ENCODE measurements at places on chromosomes 13 and 19.

DNA sequence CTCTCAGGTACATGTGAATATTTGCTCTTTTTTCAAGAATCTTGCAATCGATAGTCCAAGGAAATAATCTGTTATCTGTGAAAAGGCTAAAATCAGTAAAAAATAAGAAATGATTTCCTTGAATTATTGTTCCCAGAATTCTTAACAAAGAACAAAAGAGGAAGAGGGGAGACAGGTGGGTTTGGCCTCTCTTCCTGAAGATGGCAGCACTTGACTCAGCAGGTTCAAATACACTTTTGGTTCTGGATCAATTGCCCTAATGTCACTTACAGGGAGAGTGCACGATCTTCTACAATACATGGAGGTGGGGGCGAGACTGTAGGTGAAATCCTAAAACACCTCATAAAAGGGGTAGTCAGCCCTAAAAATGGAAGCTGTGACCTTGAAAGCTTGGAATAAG lies 358.7 kb downstream of the IRS2 start:
- DNase-seq: no peak

DNA sequence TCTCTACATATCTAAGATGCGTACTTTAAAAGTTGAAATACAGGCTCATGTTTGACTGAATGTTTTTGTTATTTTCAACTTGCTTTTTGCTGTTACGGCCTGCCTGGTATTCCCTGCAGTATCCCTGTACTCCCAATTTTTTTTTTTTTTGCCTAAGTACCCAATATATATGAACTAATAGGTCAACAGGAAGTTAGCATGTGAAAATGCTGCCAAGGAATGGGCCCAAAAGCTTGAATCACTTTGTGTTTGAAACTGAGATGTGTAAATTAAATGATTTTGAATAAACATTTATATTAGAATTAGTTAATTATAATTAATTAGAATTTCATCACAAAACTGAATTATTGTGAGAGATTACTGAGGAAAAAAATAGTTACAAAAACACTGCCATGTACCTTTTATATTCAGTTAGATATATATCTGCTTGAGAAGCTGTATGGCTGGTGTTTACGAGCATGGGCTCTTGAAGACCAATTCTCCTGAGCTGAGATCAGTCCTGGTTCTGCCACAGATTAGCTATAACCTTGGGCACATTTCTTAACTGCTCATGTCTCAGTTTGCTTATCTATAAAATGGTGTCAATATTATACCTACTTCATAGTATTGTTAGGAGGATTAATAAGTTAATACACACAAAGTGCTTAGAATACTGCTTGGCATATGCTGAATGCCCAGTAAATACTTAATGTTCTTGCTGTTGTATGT lies 16.0 kb downstream of the TDRD3 start:
- DNase-seq: no peak

DNA sequence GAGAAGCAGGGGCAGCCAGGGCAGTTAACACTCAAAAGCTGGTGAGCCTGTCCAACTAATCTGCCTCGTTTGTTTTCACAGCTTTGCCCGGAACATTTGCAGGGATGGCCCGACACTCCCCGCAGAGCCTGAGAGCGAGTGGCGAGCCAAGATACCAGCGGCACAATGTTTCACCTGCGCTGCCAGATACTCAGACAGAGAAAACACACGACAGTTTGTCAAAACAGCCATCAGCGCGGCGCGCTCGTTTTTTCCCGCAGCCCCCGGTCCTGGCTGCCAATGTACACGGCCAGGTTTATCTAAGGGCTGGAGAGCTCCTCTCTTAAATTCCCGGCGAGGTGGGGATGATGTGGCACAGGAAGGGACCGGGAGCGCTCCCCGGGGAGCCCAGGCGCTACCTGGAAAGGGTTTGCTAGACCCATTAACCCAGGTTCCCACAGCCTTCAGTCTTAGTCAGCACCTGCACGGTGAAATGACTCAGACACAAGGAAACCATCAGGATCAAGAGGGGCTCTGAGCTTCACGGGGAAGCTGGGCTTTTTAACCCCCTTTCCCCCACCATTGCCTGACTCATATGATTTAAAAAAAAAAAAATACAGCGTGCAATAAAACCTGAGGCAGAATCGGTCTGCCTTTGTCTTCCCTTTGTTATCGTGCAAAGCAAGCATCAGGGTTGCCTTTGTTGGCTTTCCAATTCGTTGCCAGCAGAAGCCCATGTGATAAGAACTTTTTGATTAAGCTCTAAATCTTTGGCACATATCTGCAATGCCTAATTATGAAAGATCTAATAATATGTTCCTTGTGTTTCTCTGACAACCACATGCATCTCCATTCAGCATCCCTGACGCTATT lies 186.2 kb downstream of the EFNB2 start:
- DNase-seq: no peak

DNA sequence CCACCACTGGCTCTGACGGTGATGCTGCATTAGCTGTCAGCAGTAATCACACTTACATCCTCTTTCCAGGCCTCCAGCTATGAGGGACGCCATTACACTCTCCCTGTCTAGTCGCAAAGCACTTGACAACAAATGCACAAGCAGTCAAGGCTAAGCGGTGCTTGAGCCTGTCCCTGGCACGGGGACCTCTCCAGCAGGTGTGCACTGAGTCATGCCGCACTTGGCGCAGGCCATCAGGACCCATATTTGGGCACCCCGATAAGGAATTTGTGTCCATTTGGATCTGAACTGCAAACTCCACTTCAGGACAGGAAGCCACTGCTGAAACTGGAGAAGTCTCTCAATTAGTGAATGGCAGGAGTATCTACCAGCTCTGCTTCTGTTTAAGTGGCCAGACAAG lies 301.9 kb upstream of the OBI1 start:
- no peak for DNase-seq

DNA sequence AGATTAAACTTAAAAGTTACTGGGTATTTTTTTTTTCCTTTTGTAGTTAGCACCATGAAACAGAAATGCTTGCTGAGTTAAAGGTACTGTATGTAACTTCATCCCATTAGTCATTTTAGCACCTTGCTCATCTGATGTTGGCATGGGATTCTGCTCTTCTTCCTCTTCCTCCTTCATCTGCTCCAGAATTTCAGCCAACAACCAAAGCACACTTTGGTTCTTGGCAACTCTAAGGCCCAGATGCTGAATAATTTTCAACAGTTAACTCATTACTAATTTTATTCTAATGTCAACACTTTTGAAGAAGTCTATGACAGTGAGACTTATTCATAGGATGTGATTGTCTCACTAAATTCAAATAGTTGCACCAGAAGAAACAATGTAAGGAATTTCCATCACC lies 359.2 kb downstream of the KCTD12 start:
- no peak for DNase-seq

DNA sequence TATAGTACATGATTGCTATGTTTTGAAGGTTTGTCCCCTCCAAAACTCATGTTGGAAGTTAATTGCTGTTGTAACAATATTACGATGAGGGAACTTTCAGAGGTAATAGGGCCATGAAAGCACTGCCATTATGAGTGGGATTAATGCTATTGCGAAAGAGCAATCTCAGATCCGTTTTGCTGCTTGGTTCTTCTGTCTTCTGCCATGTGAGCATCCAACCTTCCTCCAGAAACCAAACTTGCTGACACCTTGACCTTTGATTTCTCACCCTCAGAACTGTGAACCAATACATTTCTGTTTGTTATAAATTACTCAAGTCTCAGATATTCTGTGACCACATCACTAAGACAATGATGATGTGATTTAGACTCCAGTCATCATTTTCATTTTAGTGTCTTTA lies 2590.9 kb downstream of the PCDH9 start:
- no peak for DNase-seq

GRCh38 chr19:327291-328024 lies 17.1 kb downstream of the MIER2 start:
- no peak for DNase-seq

DNA sequence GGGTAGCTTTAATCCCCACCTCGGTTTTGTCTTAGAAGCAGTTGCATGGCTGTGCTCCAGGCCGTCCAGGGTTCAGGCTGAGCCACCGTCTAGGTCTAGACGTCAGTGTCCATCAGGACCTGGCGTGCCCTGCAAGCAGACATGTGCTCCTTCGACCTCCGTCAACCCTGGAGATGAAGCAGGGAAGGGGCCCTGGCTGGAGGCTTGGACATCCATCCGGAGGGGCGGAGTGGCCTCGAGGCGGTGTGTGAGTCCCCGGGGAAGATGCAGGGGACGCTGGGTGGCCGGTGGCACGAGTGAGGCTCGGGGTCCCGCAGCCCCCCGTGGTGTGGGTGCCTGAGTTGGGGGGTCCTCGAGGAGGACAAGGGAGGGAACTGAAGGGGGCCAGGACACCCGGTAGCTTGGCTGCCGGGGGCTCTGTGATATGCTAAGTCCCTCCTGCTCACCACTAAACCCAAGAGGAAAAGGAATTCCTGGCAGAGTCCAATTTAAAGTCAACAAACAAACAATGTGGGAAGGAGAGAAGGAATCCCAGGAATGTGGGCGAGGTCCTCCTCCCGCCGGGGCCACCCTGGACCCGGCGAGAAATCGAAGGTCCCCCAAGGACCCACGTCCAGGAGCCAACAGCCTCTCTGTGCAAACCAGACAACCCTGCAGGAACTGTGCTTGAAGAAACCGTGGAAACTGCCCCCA lies 14.9 kb upstream of the PTBP1 start:
- DNase-seq: no peak

DNA sequence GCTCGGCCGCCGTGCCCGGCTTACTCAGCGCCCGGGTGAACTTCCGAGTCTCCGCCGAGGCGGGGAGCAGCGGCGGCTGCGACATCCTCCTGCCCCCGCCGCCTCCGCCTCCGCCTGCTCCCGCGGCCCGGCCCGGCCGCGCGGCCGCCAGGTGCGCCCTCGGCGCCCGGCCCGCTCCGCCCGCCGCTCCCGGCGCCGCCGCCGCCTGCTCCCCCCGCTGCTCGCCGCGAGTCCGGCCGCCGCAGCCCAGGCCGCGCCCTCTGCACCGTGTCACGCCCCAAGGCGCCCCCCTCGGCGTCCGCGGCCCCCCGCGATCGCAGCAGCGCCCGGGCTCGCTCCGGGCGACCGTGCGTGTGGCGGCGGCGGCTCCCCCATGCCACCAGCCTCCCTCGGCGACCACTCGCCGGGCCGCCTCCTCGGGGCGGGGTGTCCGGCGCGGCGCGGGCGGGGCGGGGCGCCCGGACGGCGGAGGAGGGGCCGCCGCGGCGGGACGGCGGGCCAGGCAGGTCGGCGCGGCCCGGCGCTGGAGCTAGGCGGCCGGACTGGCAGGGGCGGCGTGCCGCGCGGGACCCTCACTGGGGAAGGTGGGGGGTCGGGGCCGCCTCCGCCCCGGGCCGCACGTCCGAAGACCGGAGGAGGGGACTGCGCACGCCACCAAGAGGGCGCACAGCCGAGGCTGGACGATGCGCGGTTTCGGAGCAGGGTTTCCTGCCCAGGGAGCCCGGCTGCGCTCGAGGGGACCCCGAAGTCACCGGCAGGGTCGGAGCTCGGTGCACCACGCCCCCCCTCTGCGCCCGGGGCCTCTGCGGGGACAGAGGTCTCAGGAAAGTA lies 108.6 kb upstream of the DOCK9 start:
- DNase-seq: peak; percentile 84

DNA sequence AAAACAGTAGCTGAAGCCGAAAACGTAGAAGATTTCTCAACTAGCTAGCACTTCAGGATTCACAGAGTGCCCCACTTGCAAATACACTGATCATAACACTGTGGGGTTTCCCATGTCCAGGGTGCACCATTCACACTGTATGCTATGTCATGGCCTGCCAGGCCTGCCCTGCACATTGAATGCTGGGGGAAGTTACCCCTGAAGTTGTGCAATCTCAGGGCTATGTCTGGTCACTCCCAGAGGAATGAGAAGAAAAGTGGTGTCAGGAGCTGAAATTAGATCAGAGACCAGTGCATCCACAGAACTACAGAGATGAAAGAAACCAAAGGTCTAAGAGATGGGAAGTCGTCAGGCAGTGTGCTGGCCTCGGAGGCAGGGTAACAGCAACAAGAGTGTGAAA lies 196.8 kb downstream of the RAP2A start:
- DNase-seq: no peak

- DNase-seq: no peak
Observed at GRCh38 chr19:54317965-54318240, 4.9 kb upstream of the LILRA5 start.

GRCh38 chr13:106139942-106140341 lies 395.5 kb downstream of the EFNB2 start:
- no peak for DNase-seq

DNA sequence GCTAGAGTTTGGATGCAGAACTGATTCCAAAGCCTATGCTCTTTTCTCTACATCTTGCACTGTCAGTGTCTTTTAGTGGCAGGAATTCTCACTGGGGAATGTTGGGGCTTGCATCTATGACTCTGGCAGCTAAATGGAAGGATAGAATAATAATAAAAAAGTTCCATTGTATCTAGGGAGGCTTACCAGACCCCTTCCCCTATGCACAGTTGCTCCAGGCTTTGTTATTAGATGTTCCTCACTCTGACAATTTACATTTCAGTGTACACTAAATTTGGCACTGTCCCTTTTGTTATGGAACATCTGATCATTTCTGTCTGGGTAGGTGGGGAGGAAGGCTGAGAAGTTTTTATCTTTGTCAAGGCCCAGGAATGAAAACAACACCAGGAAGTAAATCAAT lies 3.7 kb upstream of the TRIM13 start:
- no peak for DNase-seq

DNA sequence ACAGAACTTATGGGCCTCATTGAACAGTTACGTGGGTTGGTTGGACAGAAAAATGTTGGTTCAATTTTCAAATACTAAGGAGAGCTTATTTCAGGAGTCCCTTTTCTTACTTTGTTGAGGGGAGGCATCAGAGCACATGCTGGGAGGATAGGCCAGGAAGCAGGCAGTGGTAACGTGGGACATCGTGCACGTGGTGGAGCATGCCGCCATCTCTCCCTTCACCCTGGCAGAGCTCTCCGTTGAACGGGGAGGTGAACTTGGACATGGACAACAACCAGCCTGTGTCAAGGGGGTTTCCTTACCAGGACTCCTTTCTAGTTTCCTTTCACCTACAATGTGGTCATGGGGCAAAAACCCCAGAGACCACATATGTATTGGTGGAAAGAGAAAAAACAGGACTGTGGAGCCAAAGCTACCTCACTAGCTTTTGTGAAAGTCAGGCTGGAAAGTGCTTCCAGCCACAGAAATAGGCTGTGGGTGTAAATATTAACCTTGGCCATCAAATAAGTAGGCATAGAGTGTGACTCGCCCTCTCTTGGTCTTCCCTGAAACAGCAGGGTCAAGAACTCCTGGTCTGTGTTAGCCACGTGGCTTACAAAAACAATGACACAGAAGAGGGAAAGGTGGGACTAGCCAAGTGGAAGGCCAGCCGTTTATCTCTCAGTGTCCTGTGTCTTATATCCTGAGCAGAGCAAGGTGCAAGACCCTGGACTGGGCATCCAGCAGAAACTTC lies 14.4 kb downstream of the MICOS13 start:
- DNase-seq: no peak

DNA sequence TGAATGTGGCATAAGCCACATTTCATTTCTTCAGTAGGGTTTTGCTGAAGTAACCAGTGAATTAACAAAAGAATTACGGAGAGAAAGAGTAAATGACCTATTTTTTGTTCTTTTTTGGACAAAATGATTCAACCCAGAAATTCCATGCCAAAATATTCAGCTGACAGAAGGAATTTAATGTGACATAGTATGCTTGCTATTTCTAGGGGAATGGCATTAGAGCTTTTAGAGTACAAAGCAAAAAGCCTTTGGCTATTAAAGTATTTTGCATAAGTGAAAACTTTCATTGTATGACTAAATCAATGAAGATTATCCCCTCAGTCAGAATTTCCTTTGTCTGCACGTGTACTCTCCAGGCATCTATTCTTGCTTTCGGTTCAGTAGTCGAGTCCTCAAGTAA lies 465.3 kb downstream of the COG6 start:
- no peak for DNase-seq
